ENCODE measurements at places on chromosomes 2 and 18.

- DNase-seq = no peak
Measured at GRCh38 chr2:85939131-85939530, 50.3 kb upstream of the ST3GAL5 start.

DNA sequence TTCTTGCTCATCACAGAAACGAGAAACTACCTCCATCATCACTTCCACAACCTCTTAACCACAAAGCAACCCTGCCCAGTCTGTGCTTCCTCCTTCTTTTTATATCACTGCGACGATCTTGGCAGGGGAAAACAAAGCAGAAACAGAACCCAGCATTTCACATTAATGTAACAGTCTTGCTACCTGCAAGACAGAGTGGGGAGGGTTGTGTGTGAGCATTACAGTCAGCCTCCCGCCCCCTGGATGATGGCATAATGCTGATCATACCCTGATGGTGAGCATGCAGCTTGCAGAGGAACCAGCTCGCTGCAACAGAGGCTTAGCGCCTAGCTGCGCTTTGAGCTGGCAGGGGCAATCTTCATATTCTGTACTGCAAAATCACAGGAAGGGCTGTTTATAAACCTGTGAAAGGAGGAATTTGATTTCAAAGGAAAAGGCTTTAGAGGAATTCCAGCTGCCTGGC is 376.1 kb downstream of the IRS1 start:
- DNase-seq = peak; percentile 26

DNA sequence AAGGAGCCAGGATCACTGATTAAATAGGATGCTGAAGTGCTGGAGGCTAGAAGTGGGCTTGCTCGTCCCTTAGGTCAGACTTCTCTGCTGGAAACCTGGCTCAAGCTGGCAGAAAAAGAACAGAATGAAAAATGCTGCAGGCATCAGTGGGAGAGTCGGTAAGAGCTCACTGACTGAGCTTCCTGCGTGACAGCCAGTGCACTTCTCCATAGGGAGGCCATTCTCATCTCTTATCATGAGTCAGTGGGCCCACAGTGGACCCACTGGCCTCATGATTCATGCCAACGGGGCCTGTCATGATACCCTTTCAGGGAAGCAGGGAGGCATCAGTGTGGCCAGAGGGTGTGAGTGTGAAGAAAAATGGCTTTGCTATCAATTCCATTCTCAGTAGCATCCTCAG is 498.2 kb downstream of the PTPRM start:
- no peak for DNase-seq

GRCh38 chr18:9707381-9708056 is 582 bp upstream of the RAB31 start:
- DNase-seq = peak; percentile 84

GRCh38 chr2:45925636-45926366 is 274.3 kb downstream of the PRKCE start:
- DNase-seq = no peak

GRCh38 chr2:234406085-234406484 is 90.8 kb downstream of the ARL4C start:
- no peak for DNase-seq
